ENCODE measurements at places on chromosomes 2 and 18.

GRCh38 chr2:23826040-23826439, 100.9 kb downstream of the ATAD2B start:
- DNase-seq, result no peak

- DNase-seq, result no peak
These were observed 85.4 kb downstream of the FMNL2 start for GRCh38 chr2:152420363-152420762.

DNA sequence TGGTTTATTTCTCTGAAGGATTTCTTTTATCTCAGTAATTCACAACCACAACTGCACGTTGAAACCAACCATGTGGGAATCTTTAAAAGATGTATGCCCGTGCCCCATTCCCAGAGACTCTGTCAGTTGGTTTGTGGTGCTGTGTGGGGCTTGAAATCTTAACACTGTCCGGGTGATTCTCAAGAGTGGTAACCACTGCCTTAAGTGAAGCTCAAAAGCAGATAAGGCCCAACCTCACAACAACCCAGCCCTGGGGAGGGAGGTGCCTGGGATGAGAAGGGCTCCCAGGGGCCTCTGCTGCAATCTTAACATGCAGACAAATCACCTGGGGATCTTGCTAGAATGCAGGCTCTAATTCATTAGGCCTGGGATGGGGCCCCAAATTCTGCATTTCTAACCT, 13.4 kb downstream of the AOX1 start:
- DNase-seq, result no peak

DNA sequence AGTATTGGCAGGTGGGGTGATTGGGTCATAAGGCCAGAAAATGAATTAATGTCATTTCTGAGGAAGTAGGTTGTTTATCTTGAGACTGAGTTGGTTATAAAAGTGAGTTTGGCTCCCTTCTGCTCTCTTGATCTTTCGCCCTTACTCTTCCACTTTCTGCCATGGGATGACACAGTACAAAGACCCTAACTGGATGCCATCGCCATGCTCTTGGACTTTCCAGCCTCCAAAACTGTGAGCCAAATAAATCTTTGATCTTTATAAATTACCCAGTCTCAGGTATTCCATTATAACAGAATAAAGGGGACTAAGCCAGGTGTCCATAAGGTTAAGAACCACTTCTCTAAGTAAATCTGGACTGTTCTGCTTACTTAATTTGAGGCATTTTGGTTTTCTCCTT, 44.4 kb downstream of the MAP4K3 start:
- DNase-seq, result no peak

DNA sequence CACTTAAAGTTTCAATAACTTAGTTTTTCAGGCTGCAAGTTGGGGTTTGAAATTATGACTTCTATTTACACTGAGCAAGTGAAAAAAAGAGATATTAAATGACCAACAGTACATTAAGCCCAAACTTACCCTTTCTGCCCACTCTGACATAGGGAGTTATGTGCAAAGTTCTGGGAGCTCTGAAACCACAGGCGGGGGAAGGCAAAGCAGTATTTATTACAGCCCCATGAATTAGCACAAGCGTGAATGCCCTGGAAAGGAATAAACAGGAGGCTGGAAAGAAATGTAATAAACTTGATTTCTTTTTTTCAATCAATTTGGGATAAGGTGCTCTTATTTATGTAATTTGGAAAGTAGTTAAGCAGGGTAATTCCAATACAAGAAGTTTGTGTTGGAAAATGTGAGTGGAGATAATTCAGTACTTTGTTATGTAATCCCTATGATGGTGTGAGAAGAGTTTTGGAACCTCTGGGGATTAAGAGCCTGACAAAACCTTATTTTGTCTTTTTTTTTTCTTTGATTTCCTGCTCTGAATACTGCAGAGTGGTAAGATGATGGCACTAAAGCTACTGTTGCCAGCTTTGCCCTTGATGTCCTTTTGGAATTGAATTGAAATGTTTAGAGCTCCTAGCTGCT, 351.5 kb downstream of the ARHGAP15 start:
- no peak for DNase-seq

GRCh38 chr18:27608742-27609141, 423.6 kb upstream of the CHST9 start:
- no peak for DNase-seq

DNA sequence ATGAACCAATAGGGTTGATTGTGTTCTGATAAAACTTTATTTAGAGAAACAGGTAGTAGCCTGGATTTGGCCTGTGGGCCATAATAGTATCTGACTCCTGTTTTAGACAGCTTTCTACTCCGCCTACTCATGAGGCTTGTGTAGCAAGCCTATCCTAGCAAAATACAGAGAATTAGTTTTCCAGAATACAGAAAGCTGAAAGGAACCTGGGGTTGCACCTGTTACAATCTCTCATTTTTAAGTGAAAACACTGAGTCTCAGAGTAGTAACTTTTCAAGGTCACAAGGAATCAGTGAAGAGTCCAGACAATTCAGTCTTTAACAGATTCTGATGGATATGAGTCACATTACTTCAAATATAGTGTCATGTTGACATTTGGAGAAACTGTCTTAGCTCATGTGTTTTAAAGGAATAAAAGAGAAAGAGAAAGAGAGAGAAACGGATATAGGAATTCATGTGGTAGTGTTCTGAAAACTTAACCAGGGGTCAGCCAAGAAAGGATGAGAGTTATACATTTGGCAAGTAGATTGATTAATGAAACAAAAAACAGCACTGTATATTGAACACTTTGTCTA, 17.0 kb downstream of the ARHGAP28 start:
- no peak for DNase-seq

- no peak for DNase-seq
These were observed 58.2 kb upstream of the DYNC1I2 start for GRCh38 chr2:171629113-171629512.

DNA sequence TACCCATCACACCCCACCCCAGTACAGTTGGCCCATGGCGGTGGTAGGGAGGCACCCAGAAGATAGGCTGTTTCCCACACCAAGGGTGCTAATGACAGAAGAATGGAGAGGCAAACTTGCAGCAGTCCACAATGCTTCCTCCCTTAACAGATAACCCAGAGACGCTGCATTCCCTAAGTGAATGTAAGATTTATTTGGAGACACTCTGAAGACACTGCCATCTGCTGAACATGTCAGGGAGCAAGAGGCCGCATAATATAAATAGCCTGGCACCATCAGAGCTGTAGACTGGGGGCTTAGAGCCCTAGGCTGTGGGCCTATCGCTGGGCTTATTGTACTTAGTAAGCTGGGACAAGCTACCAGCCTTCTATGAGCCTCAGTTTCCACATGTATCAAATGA, 2.2 kb upstream of the IWS1 start:
- no peak for DNase-seq

- no peak for DNase-seq
These were observed 56.0 kb downstream of the SERPINB7 start for GRCh38 chr18:63831080-63831788.

- DNase-seq, result no peak
These were observed 110.6 kb downstream of the ATL2 start for GRCh38 chr2:38266382-38267061.

DNA sequence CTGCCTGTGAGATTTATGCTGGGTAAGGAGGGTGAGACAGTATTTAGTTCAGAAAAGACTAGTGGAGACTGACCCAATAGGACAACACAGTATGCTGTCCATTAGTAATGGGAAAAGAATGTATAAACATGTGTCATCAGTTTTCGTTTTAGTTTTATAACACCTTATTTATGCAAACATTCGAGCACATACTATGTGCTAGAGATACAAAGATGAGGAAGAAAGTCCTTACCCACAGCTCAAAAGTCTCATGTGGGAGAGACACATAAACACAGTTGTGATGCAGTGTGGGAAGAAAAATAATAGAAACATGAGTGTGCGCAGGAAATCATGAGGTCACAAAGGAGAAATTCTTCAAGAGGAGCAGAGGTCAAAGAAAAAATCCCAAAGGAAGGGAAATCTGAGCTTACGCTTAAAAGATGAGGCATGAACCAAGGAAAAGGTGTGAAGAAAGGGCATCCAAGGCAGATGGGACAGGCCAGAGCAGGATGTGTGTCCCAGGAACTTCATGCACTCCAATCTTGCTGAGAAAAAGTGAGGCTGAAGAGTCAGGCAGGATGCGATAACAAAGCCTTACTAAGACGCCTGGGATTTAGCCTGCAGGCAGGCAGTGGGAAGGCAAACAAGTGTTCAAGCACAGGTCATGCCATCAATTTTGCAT, 8.1 kb downstream of the METTL21A start:
- no peak for DNase-seq

DNA sequence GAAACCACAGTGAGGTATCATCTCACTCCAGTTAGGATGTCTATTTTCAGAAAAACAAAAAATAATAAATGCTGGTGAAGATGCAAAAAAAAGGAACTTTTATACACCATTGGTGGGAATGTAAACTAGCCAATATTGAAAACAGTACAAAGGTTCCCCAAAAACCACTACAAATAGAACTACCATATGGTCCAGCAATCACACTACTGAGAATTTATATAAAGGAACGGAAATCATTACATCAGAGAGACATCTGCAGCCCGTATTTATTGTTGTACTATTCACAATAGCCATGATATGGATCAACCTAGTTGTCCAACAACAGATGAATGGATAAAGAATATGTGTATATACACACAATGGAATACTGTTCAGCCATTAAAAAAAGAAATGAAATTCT, 52.0 kb downstream of the ORC4 start:
- DNase-seq, result no peak

DNA sequence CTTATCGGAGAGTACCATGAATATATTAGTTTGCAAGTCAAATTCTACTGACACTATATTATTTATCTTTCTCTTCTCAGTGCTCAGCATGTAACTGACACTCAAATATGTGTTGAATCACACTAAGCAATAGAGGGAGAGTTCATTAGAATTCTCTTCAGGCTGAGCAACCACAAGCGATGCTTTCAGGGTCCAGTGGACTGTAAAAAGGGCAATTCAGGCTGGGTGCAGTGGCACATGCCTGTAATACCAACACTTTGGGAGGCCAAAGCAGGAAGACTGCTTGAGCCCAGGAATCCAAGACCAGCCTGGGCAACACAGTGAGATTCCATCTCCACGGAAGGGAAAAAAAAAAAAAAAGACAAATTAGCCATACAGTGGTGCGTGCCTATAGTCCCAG, 16.3 kb downstream of the PDE6D start:
- DNase-seq, result no peak

DNA sequence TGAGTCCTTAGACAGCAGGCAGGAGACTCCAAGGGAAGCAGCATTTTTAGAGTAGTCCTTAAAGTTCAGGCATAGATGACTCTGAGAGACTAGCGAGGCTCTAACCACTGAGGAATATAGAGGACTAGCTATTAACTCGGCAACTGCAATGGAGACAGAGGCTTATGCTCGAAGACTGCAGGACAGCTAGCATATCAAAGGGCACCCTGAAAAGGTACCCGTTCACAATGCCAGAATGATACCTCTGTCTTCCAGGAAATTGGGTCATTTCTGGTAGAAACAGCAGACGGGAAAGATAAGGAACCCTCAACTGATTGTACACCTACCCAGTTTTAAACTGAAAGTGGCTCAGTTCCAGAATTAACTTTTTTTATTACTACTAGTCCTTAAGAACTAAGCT, 1204.0 kb upstream of the ZEB2 start:
- DNase-seq, result no peak

DNA sequence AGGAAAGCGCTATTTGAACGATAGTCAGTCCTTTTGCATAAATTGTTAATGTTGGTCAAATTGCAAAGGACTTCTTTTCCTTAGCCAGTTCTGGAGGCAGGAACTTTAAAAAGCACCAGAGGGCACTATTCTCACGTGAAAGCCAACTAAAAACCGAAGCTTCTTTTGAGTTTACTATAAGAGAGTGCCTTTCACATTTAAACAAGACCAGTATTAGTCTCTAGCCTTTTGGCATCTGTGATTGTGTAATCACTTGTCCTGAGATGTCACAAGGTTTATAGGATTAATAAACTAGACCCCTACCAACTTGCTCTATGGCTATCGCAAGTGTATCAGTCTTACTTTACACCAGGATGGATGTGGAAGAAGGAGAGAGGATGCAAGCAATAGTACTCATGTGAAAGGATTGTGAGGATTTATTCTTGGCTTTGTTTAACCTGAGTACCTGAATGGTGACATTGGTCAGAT, 14.4 kb upstream of the STAT4 start:
- DNase-seq, result peak; percentile 57

DNA sequence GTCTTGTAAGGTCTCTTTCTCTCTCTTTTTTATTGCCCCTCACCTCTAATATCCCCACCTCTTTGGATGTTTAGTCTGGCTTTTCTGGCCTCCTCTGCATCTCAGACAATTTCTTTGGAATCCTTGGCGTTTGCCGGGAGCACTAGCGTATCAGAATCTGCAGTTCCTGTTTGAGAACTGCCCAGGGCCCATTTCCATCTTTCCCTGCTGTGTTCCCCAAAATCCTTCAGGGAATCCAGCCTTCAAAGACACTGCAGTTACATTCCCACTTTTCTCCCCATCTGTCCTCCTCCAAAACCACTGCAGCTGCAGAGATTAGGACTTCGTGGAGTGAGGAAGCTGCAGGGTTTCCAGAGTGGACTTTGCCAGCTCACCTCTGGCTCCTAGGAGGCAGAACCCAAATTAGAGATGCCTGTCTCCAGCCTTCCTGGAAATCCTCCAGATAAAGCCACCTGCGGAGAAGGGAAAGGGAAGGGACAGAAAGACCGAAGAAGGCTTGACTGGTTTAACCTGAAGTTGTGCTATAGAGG, 2.7 kb downstream of the VSNL1 start:
- DNase-seq, result no peak

GRCh38 chr2:68411397-68412126, 46.5 kb downstream of the PLEK start:
- no peak for DNase-seq

GRCh38 chr2:197613509-197613987, 61.8 kb downstream of the RFTN2 start:
- no peak for DNase-seq

DNA sequence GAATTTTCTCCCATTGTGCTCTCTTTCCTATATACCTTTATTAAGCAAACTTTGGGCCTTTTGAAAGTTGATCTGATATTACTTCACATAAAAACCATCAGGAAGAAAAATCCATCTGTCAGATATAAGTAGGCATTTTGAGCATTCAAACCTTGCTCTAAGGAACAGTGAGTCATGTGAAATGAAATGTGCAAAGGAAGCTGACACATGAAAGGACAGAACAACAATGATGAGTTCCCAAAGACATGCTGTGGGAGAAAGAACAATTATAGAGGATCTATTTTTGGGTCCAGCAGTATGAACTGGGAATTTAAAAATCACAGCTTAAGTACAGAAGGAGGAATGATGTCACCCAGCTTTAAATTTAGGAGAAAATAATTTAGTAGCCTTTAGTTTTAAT, 18.1 kb downstream of the CALCRL start:
- DNase-seq, result no peak

GRCh38 chr18:79782566-79783308, 15.0 kb upstream of the KCNG2 start:
- no peak for DNase-seq

DNA sequence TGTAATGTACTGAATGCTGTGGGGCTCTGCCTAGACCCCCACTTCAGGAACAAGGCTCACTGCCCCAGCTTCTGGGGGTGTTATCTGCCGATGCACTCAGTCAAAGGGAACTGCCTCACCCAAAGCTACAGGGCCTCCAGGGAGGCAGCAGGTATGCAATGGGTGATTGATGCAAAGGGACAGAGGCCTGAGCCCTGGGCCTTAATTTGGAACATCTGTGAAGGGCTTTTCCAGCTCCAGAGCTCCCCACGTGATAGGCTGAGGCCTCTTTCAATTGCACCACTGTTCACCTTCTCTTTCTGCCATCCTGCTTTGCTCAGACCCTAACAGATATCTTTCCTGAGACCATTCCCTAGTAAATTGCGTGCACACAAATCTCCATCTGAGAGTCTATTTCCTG, 131.0 kb downstream of the ATL2 start:
- DNase-seq, result no peak

- DNase-seq, result no peak
These were observed 154.5 kb downstream of the CLIP4 start for GRCh38 chr2:29269765-29270109.

All from CD4-positive, alpha-beta T cell treated with Interleukin-1 beta for 1 hour (primary cell).